ENCODE measurements at places on chromosomes 16 and 17.

DNA sequence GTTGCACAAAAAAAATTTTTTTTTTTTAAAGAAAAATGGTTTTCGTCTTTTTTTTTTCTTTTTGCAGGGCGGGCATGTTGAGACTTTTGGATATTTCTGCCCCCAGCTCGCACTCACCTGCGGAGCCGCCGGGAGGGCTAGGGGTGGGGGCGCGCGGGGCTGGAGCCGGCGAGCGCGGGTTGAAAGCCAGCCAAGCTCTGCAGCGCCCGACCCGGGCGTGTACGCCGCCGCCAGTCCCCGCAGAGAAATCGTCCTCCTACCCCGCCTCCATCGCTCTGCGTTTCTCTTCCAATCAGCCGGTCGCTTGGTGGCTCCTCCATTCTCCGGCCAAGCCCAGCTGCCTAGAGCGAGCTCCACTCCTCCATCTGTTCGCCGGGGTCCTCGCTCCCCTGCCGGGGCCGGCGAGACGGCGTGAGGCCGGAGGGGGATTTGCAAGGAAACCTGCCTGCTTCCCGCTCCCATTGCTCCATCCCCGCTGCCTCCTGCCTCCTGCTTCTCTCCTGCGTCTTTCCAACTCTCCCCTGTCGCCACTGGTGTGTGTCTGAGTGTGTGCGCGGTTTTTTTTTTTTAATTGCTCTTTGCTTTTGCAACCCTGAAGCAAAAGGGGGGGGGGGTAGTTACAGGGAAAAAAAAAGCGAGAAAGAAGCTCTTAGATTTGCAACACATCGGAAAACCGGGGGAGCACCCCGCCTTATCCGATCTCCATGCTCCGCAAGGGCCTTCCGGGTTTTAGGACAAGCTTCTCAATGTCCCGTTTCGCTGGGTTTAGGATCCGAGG, 1.8 kb upstream of the UBTF start:
- peak; percentile 68 for DNase-seq

DNA sequence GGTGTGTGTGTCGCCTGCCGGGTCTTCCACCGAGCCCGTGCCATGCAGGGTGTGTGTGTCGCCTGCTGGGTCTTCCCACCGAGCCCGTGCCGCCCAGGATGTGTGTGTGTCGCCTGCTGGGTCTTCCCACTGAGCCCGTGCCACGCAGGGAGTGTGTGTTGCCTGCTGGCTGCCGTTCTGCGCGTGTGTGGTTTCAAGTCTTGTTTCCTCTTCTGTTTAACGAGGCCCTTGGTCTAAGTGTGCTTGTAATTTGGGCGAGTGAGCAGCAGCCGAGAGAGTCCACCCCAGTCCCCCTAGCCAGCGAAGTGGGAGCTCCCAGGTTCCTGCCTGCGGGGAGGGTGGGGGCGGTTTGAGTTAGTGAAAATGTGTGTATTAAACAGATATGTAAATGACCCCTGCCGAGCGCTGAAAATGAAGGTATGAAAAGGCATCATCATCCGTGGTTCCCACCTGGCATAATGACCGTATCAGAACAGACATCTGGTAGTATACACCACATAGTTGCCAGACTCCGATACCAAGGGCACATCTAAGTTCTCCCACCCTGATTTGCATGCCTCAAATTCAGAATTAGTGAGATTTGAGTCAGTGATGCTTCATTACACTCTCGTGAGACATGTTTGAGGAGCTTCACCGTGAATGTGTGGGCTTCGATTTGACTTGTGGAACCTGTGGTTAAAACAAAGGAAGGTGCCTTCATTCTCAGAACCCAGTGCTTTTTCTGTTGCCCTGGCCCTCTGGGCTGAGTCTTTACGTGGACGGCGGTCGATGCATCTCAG, 114.5 kb upstream of the CHMP6 start:
- DNase-seq: peak; percentile 70

DNA sequence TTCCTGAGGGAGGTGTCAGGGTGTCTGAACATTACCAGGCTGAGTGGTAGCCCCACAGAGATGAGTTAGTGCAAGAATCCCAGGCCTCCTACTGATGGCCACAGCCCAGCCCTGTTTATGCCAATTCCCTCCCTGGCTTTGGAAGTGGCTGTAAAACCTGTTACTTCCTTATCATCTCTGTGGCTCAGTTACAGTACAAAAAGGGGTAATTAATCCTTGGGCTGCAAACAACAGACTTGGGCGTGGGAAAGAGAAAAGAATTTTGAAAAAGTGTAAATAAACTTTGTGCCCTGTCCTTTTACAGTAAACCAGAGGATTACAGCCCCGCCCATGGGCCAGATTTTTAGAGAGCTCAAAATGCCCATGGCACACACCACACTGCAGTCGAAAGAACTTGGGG, 73.1 kb upstream of the AXIN2 start:
- DNase-seq: no peak

DNA sequence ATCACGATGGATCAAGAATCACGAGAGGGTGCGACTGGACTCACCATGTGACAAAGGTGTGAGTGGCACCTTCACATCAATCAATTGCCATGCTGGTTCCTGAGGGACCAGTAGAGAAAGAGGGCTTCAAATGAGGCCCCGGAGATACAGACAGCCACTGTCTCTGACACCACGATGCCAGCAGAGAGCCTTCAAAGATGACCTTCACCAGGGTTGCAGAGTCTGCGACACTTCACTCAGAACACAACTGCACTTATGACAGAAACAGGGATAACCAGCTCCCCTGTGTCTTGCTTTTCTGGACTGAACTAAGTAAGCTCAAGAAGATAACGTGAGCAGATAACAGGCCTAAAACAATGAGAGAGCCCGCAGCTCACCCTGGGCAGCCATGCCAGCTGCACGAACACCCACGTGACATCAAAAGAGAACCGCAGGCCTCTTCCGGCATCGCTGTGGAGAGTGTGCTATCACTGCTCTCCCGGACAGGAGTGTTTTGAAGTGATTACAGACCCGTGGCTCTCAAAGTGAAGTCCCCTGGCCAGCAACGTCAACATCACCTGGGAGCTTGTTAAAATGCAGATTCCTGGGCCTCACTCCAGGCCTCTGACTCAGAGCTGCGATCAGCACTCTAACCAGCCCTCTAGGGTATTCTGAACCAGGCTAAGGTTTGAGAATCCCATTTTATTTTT, 36.4 kb downstream of the KLHDC4 start:
- no peak for DNase-seq

- DNase-seq: peak; percentile 79
Observed at GRCh38 chr17:58317421-58318064, 11.1 kb downstream of the TSPOAP1 start.

DNA sequence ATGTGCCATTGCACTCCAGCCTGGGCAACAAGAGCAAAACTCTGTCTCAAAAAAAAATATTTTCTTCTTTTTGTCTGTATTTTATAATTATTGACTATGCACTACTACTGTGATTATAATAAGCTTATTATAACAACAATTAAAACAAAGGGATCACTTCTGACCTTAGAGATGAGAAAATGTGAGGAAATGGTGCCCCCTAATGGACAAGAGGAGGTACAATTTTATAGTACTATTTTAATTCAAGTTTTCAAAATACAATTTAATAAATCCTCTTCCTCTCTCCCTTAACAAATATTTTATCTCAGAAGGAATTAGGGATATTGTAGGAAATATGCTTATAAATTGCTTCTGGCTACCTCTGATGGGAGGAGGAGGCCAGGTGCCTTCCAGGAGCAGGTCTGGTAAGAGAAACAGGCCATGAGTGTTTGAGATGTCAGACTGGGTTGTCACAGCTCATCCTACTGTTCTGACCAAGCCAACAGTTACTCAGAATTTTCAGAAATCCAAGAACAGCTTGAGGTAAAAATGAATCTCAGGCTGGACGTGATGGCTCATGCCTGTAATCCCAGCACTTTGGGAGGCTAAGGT, 14.0 kb downstream of the VPS53 start:
- DNase-seq: no peak

DNA sequence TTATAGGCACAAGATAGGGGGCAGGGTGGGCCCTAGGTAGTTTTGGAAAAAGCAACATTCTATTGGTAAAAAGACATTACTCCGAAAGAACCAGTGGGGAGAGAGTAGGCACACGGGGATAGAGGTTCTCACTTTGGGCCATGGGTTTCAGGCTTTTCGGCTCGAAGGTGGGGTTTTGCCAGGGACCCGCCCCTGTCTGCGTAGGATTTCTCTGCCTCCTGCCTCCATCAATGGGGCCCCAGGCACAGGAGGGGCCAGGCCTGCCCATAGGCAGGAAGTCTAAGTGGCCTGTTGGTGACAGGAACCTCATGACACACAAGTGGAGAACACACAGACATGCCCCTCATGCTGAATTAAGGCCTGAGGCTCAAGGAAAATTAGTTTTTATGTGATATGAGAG, 57.5 kb downstream of the RNF213 start:
- DNase-seq: no peak

GRCh38 chr16:84914273-84914672, 94.5 kb downstream of the CRISPLD2 start:
- no peak for DNase-seq

GRCh38 chr16:56672761-56673536, 3.3 kb downstream of the MT1H start:
- DNase-seq: no peak

DNA sequence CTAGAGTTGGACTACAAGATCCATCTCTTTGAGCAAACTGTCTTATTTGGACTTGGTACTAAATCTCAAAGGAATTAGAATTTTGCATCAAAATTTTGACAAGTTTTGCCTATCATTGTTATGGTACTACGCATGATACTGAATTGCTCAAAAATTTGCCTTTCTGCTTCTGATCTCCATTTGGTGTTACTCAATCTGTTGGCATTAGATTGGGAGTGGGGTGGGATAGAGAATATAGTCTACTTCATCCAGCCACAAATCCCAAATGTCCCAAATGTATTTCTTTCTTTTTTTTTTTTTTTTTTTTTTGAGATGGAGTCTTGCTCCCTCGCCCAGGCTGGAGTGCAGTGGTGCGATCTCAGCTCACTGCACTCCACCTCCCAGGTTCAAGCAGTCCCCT, 204.8 kb downstream of the TANC2 start:
- DNase-seq: no peak

GRCh38 chr17:43014649-43015542, 7.3 kb downstream of the VAT1 start:
- DNase-seq: no peak

- no peak for DNase-seq
Observed at GRCh38 chr17:77421630-77421972, 280.8 kb downstream of the SEC14L1 start.

GRCh38 chr16:89401641-89402445, 88.5 kb downstream of the ANKRD11 start:
- no peak for DNase-seq

- no peak for DNase-seq
Observed at GRCh38 chr16:7998789-7999453, 591.4 kb downstream of the TMEM114 start.

DNA sequence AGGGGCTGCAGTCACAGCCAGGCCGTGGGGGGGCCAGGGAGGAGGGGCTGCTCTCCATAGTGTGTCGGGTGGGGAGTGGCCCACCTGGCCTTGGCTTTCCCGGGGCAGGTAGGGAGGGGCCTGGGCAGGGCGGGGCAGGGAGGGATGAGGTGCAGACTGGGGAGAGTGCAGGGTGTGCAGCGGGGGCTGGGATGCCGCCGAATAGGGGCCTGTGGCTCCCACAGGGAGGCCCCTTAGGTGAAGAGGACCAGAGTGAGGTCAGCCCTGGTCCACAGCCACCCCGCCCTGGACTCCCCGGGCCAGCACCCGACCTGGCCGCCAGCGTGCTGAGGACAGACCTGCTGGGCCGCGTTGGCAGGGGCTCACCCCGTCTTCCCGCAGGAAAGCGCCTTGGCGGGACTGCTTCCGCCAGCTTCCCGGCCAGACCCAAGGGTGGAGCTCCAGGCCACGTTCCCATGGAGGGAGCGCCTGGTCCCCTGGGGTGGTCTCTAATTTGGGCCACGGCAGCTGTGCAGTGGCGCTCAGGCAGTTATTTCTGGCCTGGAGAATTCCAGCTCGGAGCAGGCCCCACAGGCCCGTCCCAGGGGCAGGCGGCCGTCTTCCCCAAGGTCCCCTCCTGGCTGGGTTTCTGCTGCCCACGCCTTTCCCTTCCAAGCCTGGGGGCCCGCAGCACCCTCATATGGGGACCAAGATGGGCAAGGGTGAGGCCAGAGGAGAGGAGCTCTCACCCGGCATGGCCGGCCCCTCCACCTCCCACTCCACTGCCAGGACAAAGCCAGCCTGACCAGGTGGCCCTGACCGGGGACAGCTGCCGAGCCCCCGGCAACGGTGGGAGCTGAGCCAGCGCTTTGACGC, 27.9 kb downstream of the CACNA1H start:
- no peak for DNase-seq

- no peak for DNase-seq
Observed at GRCh38 chr17:57328109-57328882, 72.0 kb downstream of the MSI2 start.

GRCh38 chr17:81579298-81579697, 27.1 kb upstream of the FAAP100 start:
- DNase-seq: no peak

- DNase-seq: no peak
Observed at GRCh38 chr17:61408151-61409041, 8.8 kb downstream of the TBX2 start.

DNA sequence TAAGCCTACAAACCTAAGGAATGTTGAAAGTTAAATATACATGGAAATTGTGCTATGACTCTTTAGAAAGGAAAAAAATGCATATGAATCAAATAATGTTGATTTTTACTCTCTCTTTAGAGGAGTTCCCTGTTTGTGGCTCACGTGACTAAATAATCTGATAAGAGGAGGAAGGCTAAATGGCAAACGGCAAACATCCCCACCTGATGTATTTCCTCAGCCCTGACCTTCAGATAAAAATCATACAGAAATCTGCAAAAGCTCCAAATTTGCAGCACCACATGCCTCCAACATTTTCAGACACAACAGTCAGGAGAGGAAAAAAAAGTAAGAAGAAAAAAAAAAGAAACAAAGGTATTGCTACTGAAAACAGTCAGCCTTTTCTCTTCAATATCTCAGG, 423.0 kb upstream of the PSMD7 start:
- DNase-seq: no peak

DNA sequence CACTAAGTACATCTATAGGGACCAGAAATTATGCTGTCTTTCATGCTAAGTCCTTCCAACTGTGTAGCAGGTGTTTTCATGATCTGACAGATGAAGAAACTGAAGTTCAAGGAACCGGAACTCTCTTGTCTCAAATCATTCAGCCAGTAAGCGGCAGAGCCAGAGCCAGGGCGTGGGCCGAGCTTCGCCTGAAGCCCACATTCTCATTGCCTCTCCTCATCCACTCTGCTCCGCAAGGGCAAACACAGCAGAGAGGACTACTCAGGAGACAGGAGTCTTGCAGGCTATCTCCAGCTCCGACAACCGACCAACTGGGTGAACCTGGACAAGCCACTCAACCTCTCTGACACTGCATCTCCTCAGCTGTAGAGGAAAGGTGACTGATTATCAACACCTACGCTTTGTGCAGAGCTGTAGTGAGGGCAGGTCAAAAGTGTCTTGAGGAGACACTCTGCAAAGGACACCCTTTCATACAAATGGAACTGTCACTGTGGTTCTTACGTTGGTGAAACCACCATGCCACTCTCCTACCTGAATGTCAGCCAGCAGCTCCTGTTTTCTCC, 72.9 kb downstream of the CYTH1 start:
- no peak for DNase-seq

DNA sequence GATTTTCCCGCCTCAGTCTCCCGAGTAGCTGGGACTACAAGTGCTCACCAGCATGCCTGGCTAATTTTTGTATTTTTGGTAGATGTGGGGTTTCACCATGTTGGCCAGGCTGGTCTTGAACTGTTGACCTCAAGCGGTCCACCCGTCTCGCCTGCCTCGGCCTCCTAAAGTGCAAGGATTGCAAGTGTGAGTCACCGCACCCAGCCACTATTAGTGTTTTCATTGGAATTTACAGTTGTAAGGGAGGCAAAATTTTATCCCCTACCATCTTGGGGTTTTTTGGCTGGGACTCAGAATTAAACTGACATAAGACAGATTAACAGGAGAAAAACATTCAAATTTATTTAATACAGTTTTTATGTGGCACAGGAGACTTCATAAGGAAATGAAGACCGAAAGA, 12.3 kb upstream of the MYCBPAP start:
- DNase-seq: no peak
